CD4-positive, alpha-beta T cell treated with Interleukin-6 at 100 ng/mL for 8 hours (primary cell): ENCODE measurements at places on chromosomes 1 and 21.

DNA sequence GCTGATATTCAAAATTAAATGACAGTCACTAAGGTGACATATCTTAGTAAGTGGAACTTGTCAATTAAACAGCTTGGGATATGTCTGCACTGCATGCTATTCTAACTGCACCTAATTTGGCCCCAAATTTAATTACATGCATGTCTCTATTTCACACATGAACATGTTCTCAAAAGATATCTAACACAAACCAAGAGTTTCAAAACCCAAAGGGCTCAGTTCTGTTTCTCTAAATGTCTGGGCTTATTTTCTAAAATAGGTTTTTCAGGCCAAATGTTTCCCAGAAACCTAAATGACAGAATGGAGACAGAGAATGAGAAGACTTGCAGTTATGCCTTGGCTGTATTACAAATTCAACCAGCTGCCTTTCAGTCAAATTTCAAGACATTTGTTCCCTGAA, 11.3 kb downstream of the RAB29 start:
- no peak for DNase-seq

GRCh38 chr1:192100686-192101468, 57.4 kb upstream of the RGS18 start:
- no peak for DNase-seq

DNA sequence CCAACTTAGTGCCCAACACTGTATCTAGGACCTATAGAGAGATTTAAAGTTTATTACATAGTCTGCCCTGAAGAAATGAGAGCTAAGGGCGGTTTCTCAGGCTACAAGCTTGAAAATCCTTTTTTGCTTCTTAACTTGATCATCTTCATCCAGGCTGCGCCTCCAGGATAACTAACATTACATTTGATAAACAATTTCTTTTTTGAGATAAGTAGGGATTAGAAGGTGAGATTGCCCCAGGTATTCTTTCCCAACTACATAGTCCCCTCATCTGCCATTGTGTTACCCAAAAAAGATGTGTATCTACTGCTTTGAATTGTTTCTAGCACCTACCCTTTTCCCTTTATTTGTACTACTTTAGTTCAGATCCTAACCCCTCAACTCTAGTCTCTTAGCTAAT, 25.4 kb downstream of the NUF2 start:
- no peak for DNase-seq

DNA sequence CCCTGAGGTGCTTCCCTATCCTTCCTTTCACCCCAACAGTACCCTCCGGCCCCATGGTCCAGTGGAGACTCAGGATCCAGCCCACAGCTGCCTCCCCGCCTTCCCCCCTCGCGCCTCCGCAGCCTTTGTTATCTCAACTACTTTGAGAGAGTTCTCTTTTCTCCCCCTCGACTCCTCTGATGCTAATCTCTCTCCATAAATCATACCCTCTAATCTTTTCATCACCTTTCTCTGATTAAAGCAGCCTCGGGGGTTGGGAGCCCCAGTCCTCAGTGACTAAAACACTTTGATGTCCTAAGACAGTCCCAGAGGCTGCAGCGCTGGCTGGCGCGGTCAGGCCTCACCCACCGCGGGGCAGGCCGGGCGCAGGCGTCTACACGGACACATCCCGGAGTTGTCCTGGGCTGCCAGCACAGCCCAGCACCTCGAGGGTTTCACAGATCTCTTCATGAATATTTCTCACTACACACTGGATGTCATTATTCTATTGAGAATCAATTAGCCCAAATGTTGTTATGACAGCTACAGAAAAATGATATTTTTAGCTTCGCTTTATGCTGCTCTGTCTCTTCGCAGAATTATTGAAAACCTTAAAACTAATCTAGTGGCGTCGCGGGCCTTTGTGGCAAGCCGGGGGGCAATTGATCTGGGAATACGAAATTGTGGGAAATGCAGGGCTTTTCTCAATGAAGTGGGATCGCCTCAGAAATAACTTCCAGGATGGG, 289.5 kb downstream of the RRAGC start:
- DNase-seq, result no peak

- no peak for DNase-seq
Observed at GRCh38 chr1:35857830-35858229, 25.2 kb upstream of the AGO1 start.

DNA sequence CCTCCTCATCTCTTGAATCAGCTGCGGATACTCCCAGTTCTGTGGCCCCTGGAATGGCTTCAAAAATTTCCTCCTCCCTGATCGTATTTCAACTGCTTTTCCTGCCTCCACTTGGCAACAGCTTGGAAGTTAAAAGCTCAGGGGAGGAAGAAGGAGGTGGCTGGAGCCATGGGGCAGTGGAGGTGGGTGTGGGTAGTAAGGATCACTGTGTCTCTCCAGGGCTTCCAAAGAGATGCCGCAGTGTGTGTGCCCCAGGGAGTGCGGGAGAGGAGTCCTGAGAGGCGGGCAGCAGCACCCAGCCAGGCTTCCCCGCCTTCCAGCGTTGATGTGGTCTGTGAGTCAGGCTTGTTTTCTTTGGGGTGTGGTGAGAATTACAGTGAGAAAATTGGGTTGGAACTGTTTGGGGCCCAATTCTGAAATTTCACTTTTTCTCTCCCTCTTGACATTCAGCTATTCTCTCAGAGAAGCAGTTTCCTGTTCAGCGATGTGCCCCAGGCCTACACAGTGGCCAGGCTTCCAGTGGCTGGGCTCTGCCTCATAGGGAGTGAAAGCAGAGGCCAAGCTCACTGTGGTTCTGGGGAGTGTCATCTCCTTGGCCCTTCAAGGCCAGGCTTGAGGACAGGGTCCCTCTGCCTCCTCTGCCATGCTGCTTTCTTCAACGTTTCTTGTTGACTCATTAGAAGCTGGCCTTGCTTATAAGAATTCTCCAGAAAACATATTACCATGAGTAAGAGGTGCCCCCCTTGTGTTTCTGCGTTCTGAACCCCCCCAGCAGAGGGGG, 69.0 kb downstream of the PGM1 start:
- DNase-seq, result no peak

DNA sequence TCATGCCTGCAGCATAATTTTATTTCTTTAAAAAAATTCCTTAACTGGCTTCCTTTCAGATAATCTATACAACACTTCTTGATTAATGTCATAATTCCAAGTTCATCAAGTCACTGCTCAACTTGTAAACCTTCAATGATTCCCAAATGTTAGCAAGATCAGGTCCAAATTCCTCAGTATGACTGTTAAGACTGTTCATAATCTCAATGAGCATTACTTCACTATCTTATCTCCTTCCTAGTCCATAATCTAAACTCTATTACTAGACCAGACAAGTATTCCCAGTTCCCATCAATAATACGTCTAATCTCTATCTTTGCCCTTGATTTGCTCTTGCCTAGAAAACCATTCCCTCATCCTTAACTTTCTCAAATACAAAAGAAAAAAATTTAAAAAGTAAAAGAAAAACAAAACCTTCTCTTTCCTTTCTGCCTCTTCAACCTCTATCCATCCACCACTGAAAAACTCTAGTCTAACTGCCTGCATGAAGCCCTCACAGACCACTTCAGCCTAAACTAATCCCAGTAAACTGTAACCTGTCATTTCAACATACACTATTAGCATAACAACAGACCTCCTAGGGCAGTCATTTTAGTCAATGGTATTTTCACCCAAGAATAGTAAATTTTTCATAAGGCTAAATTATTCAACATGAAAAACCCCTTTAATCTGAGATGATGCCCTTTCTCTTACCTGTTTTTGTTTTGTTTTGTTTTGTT, 15.5 kb downstream of the LUZP1 start:
- no peak for DNase-seq

- DNase-seq, result peak; percentile 73
Observed at GRCh38 chr1:45543581-45544417, 6.8 kb upstream of the AKR1A1 start.

GRCh38 chr1:204443871-204444581, 32.4 kb upstream of the PPP1R15B start:
- DNase-seq, result no peak

DNA sequence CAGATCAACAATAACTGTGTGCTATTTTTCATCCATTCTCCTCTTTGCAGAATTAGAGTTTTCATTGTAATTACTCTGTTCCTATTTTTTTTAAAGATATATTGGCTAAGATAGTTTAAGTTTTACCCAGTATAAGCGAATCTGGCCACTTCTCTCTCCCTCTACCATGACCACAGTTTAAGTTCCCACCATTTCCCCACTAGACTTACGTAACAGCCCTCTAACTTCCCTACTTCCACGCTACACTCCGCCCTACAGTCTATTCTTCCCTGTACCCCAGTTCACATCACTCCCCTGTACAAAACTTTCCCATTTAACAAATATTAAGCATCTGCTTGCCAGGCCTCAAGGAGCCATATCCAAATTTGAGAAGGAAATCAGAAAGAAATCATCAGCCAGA, 16.5 kb downstream of the CTSK start:
- DNase-seq, result no peak

DNA sequence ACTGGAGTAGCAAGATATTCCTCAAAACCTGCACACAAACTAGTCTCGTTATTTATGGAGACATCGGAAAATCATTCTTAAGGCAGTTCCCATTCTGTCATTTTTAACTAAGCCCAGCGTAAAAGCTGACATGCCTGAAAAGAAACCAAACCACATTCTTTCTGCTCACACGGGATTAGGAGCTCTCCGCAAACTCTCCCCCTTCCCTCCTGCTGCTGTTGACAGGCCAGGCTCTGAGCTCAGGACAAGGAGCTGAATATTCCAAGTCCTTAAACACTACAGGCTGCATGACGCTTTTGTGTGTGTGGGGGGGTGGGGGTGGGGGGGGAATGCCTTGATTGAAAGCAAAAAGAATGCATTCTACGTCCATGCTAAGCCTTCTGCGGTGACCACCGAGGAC, 5.2 kb downstream of the OLIG1 start:
- no peak for DNase-seq

- no peak for DNase-seq
Observed at GRCh38 chr1:196399713-196400112, 208.5 kb downstream of the KCNT2 start.

- no peak for DNase-seq
Observed at GRCh38 chr1:86500714-86501113, 32.0 kb downstream of the CLCA1 start.

DNA sequence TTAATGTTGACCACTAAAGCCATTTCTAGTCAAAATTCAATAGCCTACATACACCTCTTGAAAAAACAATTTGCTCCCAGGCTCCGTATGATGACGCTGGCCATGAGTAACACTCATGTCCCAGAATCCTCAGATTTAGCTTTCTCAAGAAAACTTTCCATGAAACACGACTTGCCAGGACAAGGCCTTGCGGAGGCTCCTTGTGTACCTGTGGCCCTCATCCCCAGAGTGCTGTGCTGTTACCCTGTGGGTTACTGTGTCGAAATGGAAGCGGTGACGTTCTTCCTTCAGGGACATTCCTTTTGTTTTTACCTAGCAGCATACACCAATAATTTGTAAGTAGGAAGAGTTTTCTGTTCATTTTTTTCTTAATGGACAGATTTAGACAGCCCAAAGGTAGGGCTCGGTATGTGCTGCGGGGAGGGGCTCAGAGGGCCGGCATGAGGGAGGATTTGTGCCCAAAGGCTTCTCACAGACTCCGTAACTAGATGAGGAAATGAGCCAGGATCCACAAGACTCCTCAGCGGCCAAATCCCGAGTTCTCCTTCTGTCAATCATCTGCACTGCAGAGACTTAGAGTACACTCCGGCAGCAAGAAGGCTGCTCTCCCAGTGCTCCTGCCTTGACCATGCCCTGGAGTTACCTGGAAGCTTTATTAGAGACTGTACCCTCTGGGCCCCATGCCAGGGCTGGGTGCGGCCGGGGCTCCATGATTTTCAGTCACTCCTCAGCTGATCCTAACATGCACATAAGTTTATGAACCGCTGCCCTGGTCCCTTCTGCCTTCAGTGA, 17.8 kb downstream of the GNG12 start:
- no peak for DNase-seq

DNA sequence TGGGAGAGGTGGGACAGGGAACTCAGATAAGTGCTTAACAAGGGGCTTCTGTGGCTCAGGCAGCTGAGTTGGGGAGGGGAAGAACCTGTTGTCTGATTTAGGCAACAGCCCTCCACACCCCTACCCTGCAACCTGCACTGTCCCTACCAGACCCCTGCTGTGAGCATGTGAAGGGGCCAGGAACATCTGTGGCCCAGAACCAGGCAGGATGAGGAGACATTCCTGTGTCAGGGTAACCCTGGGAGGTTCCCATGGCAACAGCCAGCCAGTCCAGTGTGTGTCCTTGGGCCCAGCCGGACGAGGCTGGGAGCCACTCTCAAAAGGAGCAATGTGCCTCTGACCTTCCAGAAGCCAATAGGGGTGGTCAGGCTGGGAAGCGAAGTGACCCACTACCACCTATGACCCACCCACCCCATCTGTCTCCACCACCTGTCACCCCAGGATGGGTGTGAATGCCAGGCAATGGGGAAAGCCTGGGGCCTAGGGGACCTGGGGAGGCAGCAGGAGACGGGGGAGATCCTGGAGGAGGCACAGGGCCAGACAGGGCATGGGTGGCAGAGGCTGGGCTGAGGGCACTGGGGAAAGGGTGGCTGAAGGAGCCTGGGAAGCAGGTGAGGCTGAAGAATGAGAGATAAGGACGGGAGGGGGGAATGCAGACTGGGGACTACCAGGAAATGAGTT, 5.0 kb upstream of the PMVK start:
- no peak for DNase-seq

- DNase-seq, result no peak
Observed at GRCh38 chr1:27157194-27157593, 2.3 kb upstream of the SLC9A1 start.

DNA sequence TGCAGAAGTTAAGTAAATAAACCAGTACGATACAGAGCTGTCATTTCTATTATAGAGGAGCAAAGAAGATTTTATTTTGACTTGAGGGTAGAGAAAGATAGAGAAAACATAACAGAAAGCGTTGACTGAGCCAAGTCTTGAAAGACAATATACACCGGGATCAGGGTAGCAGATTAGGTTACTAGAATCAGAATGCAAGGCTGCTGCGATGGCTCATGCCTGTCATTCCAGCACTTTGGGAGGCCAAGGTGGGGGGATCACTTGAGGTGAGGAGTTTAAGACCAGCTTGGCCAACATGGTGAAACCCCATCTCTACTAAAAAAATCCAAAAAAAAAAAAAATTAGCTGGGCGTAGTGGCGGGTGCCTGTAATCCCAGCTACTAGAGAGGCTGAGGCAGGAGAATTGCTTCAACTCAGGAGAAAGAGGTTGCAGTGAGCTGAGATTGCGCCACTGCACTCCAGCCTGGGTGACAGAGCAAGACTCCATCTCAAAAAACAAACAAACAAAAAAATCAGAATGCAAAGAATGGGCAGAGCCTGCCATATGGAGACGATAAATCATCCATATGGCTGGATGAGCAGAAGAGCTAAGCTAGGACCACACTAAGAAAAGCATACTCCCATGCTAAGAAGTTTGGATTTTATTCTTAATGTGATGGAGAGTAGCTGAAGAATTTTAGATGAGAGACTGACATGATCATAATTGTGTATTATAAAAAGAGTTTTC, 9.9 kb upstream of the ABCD3 start:
- no peak for DNase-seq
